ENCODE measurements at places on chromosomes 12 and 14. TPM values are rescaled to one million over a fixed set of nuclear protein-coding genes. Genes with fewer than 3 reads are reported as not detected.

- no peak for DNase-seq
Observed at GRCh38 chr14:29928117-29928640, 532 bp upstream of the PRKD1 start.

The CCDC184 gene
- polyA plus RNA-seq: not detected

DNA sequence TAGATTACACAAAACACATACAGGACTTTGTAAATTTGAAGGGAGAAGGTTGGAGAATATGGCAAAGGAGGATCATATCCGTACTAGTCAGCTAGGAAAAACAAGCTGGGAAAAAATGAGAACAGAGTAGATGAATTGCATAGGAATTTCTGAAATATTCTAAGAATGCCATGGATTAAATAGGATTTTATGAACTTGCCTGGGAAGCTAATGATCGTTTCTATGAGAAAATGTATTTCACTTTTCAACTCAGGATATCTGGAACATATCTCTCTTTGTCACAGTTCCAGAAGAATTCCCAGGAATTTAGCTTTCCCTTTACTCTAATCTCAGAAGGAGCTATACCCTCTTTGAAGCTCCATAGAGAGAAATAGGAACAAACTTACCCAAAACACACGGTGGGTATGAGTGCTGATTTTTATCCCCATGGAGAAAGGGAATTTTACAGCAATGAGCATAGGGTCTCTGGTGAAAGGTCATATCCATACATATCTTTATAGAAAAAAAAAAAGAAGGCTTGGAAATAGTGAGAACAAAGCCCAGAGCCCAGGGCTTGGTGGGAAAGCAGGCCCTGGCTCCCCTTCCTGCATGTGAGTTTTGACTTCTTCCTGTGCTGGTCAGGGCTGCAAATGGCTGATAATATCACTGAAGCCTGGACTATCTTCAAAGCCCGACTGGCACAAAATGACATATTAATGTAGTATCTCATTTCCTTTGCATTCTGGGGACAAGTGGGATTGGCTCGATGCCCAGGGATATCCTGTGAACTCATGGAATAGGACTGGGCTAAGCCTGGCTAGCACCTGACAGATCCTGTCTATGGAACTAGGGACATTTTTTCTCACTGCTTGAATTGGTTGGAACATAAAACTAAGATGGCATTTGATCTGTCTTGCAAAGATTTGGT lies 136.3 kb downstream of the AEBP2 start:
- no peak for DNase-seq

The BICDL1 gene
- 1.0 TPM for polyA plus RNA-seq

The FAM234B gene
- 1.5 TPM for polyA plus RNA-seq

- DNase-seq: no peak
Observed at GRCh38 chr12:51647647-51648046, 56.6 kb downstream of the SCN8A start.
